ENCODE measurements at places on chromosomes 16 and 17.

GRCh38 chr17:75589012-75589918 lies 1.7 kb downstream of the MYO15B start:
- DNase-seq = peak; percentile 23

- no peak for DNase-seq
Observed at GRCh38 chr16:31487720-31488467, 5.0 kb downstream of the SLC5A2 start.

DNA sequence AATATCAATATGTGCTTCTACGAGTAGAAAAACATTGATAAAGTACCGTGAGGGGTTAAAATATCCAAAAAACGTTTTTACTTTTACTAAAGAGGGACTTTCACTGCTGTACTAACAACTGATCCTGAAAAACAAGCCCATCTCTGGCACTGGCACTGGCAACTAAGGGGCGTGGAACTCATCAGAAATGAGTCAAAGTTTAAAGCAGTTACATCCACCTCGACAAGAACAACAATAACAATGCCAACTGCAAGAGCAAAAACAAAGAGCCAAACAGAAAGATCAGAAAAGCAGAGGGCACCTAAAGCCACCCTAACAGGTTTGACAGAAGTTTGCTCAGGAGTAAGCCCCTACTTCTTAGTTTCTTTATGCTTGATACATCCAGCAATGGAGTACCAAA lies 13.1 kb downstream of the MBTPS1 start:
- no peak for DNase-seq

DNA sequence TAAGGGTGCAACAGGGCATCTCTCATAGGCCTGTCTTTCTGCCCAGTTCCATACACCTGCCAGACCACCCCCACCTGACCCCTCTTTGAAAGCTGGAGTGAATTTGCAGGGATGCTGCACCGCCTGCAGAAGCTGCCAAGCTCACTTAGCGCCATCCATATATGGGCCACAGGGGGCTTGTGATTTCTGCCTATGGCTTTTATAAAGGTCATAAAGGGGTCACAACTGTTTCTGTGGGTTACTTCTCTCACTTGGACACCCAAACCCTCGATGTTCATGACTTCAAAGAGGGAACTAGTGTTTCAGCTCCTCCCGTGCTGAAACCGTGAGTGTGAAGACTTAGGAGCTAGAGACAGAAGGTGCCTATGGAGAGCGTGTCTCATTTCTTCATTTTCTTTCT lies 23.9 kb upstream of the MEAK7 start:
- no peak for DNase-seq

GRCh38 chr17:66978514-66979061 lies 14.1 kb downstream of the CACNG4 start:
- DNase-seq = no peak

Measured in HS-27A (cell line).